ENCODE measurements at places on chromosomes 12 and 14.

- peak; percentile 38 for DNase-seq
Measured at GRCh38 chr12:56321027-56321426, 5.2 kb upstream of the CNPY2 start.

- DNase-seq, result no peak
Measured at GRCh38 chr12:14059548-14059947, 78.1 kb upstream of the GRIN2B start.

DNA sequence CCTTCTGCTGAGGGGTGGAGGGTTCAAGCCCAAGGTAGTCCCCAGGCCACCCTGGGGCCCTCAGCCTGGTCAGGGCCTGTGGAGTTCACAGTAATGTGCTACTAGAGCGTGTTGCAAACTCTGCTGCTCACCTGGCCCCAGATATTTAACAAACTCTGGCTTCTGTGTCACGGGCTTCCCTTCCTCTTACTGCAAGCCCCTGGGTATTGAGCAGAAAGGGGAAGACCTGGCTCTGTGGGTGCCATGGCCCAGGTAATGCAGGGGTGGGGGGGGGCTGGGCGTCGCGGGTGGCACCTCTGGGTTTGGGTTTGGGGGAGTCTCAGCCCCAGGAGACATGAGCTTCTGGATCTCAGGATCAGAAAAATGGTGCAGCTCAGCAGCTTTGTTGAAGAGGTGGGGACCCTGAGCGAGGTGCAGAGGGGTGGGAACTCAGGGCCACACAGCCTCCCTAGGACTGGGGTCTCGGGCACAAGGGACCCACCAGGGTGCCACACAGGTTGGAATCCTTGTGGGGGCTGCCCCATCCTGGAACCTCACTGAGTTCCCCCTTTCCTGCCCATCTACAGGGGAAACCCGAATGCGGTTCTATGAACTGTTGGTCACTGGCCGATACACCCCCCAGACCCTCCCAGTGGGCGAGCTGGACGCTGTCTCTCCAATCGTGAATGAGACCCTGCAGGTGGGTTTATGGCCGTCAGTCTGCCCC, 4.0 kb downstream of the SETD1B start:
- no peak for DNase-seq

GRCh38 chr12:109871668-109872314, 8.6 kb downstream of the GLTP start:
- peak; percentile 21 for DNase-seq

DNA sequence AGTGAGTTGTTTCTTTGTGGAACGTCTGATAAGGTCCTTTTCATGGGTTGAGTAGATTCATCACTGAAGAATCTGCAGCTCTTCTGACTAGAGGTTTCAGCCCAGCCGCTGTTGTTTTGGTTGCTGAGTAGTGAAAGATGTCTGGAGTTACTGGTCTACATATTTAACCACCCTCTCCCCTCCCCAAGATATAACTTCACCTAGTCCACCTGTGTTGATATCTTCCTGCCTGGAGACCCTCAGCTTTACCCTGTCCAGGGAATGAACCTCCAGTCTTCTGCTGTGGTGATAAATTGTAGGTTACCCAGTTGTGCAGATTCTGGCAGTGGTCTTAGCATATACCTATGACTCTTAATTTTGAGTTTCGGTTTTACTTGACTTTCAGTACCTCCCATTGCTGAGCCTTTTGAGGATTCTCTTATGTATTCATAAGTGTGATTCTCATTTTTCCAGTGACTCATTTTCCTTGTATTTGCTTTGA, 62.9 kb downstream of the CCDC91 start:
- peak; percentile 65 for DNase-seq

DNA sequence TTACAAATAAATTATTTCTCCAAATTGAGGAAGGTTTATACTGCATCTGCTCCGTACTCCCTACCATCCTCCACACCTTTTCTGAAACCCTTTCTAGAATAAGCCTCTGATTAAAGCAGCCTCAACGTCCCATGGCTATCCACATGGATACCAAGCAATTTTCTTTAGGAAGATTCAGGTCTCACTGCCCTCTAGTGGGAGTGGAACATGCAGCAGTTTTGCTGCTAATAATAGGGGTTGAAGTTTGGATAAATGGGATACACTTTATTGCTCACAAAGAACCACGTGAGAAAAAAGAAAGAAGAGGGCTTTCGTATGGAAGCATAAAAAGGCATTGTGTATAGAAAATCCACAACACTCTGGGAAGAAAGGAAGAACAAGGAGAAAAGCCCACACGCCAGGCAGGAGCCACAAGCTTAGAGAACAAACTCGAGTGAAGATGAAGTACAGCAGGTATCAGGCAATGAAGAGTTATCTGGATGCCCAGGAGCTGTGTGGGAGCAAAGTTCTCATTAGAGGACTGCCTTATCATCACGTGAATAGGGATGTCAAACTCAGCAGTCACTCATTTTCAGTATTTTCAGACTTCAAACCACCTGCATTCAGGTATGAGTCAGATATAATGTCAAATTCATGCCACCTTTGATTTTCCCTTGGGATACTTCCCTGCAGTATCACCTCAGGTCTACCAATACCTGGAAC, 45.8 kb downstream of the CCER1 start:
- peak; percentile 61 for DNase-seq

DNA sequence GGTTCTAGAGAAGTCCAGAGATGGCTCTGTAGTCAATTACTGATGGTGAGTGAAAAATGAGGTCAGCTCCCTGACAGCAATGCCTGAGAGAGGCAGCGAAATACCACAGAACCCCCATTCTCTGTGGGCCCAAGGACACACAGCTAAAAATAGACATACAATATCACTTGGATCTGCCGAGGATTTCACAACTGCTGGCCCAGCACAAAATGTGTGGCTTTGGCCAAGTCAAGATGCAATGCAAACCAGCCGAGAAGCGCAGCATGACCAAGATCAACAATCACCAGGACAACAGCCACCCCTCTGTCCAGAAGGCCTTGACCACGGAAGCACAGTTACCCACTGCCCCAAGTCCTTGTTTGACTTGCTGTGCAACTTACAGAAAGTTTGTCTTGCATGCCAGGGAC, 52.2 kb downstream of the CKAP4 start:
- DNase-seq, result peak; percentile 89

GRCh38 chr14:40113671-40114070, 681.4 kb upstream of the FBXO33 start:
- DNase-seq, result no peak

DNA sequence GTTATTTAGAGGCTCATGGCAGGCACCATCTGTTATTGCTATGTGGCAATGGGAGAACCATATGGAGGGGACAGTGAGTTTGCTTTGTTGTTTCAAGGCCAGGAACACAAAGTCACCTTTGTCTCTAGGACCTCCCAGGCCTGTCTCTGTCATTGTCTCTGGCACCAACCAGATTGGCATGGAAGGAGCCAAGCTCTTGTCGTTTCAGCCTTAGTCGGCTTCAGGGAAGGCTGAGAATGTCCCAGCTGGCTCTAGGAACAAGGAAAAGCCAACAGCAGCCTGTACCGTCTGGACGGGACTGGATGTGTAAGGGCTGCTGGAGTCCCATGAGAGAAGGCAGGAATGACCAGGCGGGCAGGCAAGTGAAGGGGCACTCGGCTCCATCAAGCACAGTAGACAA, 29.2 kb downstream of the RPH3A start:
- no peak for DNase-seq

DNA sequence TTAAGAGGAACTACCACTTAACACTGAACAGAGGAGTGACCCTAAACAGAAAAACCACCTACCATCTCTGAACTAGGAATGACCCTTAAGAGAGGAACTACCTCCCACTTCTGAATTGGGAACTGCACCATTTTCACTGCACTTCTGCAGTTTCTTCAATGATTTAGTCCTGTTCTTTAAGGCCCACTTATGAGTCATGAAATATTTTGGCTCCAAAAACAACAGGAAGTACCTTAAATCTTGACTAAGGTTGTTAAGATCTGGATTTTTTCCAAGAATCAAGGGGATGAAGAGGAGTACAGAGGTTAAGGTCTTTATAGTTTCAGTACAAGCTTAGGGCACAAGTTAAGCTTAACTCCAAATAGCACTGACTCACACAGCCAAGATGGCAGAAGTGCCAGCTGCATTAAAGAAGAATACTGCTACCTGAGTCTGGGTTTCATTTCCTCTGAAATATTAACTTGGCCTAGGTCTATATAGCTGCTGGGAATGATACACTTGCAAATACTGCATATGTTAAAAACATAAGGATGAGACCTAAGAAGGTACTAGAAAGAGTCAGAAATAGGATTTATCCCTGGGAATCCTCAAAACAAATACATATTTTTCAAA, 4.2 kb downstream of the NPC2 start:
- DNase-seq, result peak; percentile 74

GRCh38 chr14:41096131-41096530, 510.5 kb upstream of the LRFN5 start:
- DNase-seq, result no peak

DNA sequence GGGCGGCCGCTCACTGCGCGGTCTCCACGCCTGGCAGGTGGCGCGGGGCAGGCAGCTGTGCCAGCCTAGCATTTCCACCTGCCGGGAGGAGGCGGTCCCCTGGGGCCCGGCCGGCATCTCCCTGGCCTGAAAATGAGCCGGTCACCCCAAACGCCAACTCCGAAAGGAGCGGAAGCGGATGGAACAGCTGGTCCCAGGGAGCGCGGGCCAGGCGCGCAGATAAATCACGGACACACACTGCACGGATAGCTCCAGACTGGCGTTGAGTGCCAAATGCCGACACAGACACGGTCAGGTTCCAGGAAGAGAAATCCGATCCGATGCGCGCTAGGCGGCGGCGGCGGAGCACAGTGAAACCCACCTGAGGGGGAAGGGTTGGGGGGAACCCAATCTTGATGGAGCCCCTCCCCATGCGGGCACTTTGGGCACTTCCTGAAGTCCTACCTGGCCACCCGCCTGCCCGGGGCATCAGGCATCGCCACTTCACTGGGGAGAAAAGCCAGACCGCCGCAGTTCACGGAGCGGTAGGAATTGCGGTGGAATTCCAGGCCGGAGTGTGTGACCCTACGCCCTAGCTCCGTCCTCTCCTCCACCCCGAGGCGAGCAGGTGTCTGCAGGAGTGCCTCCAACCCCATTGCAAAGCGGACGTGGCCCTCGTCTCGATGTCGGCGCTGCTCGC, 624 bp upstream of the PLEKHD1 start:
- peak; percentile 28 for DNase-seq

GRCh38 chr12:113261847-113262470, 40.7 kb downstream of the TPCN1 start:
- peak; percentile 73 for DNase-seq

DNA sequence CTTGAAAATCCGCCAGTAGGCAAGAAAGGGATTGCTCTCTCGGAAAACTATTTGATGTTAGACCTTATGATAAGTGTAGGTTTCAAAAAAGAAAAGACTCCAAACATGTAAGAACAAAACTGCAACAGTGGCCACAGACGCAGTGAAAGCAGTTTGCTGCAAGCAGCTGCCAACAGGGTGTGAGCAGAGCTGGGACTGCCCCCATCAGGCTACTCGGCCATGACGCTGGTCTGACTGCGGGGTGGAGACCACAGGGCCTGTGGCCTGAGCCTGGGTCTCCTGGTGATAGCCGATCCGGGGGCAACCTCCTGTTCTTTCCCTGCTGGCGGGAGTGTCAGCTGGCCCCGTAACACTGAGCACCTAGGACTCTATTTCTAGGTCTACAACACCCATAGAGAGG, 63.2 kb downstream of the AMN start:
- DNase-seq, result no peak

GRCh38 chr12:127101076-127101475, 1165.9 kb upstream of the TMEM132C start:
- DNase-seq, result no peak

DNA sequence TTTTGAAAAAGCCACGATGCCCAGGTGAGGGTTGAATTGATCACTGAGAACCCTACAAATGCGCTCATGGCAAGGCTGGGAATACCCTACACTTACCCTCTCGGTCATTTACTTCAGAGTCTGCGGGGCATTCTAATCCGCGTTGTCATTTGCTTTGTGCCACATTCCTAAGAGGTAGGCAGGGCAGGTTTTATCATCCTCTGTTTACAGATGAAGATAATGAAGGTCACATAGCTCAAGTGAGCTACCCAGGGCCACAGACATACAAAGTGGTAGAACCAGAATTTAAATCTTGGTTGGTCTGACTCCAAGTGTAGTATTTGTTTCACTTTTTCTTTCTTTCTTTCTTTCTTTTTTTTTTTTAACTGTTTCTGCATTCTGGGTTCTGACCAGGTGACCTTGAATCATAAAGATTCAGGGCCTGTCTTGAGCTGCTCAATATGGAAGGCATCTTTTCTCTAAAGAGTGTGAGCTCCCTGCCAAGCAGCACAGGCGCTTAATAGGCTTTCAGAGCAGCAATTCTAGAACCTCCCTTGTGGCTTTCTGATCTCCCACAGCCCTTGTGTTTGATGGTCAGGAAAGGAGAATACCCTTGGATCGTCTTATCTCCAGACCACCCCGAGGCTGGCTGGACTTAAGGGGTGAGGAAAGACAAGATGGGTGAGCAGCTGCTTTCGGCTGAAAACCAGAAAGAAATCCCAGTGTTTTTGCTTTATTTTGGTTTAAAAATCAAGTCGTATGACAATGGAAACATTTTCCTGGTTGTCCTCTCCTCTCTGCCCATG, 662 bp upstream of the BATF start:
- no peak for DNase-seq

DNA sequence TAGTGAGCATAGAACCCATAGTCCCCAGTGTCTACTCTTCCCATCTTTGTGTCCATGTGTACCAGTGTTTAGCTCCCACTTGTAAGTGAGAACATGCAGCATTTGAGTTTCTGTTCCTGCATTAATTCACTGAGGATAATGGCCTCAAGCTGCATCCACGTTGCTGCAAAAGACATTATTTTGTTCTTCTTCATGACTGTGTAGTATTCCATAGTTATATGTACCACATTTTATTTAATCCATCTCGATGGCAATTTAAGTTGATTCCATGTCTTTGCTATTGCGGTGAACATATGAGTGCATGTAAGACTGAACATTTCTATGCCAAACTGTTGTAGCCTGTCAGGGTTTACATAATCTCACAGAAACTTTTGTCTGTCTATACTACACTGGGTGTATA, 237.2 kb downstream of the IPO8 start:
- DNase-seq, result no peak

DNA sequence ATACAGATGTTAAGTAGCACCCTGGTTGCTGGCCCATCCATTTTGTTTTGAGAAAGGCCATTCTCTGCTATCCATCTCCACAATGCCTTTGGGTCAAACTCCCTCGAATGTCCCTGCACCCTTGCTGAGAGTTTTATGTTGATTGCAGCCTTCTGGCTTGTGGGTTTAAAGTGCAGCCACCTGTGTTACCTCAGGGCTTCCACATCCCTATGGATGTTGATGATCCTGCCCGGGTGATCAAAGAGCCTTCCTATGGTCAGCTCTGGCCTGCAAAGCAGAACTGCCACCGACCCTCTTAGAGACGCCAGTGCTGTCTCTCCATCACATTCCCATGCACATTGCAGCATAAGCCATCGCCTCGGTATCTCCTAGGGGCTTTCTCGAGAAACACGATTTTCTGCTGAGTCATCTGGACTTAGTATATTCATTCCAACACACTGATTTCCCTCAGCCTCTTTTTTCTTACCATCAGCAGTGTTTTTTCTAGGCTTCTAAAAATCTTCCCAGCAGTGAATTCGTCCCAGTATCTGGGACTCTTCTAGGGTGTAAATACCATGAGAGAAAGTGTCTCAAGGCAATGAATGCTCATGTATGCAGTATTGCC, 585.7 kb upstream of the TMEM132C start:
- peak; percentile 11 for DNase-seq

GRCh38 chr12:92466391-92467305, 236.1 kb upstream of the PLEKHG7 start:
- peak; percentile 9 for DNase-seq

Data from iris pigment epithelial cell (primary cell).